Ureter (tissue), 1 donor: ENCODE measurements at places on chromosomes 3 and 15. TPM values are rescaled to one million over a fixed set of nuclear protein-coding genes. Genes with fewer than 3 reads are reported as not detected.

Gene WDR93
- 0.68 TPM for total RNA-seq

Gene WNT5A
- total RNA-seq: 152 TPM

DNA sequence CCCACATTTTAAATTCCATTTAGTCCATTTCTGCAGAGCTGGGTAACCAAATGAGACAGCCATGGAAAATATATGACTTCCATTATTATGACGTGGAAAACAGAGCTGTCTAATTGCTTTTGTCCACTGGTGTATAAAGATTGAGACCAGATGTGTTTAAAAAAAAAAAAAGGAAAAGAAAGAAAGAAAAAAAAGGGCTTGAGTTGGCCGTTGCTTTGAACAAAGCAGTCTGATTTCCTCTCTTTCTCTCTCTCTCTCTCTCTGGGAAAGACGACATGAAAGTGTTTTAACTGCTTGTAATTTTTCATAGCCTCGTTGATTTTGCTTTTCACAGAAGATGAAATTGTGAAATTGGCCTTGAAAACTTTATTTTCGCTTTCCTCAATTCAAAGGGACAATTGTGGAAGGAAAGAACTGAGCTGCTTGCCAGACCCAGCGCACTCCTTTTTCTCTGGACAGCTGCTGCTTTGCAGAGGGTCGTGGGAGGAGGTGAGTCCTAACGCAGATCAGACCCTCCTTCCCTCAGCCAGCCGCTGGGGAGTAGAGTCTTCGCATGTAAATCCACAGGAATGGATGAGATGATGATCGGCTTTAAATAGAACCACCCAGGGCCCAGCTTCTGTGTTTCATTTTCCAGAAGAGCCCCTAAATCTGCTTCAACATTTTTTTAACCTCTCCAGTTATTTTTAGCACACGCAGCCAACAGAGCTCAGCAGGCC is 42.8 kb upstream of the UBE2E1 start:
- no peak for DNase-seq

- no peak for DNase-seq
These were observed 224.0 kb downstream of the DPH6 start for GRCh38 chr15:35321926-35322325.

- no peak for DNase-seq
These were observed 3.2 kb upstream of the LSG1 start for GRCh38 chr3:194675081-194675640.

DNA sequence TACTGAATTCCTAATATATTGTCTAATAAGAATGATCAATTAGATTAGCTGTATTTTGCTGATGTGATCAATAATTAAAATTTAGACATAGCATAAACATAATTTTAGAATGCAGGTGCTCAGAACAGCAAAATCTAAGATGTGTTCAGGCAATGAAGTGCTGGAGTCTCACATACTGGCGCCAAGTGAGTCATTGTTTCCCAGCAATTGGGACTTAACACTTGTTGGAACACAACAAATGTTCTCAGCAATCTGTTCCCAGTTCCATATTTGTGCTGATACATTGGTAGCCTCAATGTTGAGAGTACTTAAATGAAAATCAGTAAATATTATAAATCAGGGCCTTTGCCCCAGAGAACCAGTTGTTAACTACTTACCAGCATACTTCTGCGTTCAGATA is 619.0 kb downstream of the ROBO1 start:
- no peak for DNase-seq

Gene CHCHD6
- 15.9 TPM for total RNA-seq
